ENCODE measurements at places on chromosomes 11 and 22.

DNA sequence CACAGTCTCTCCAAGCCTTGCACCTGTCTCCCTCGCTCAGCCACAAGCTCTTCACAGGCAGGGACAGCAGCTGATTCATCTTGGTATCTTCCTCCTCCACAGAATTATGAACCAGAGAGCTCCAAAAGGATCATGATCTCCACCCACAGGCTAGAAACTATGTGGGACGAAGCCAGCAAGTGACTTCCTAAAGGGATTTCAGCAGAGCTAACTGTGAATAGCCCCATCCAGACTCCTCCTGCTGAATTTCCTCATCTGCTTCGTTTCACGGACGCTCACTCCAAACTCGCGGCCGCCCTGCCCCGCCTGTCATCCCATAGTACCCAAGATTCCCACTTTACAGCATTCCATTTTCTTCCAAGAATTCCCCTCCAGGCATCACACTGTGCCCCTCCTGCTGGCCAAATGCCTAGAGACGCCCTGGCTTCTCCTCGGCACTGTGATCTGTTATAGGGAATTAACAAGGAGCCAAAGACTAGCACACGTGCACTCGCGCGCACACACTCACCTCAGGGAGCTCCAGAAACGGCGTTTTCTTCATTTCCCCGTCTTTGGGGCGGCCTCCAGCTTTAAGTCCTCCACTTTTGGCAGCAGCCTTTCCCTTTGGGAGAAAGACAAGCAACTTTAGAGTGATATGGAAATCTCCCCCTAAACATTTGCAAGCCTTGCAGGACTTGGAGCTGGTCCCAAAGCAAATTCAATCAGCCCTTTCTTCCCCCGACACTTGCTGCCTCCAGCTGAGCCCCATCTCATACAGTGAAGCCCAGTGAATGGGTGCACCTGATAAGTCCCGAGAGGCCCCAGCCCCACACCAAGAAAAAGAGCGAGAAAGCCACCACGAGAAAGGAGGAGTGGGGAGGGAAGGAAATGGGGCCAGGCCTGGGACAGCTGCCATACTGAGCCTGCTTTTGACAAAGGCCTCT lies 35.5 kb downstream of the SPATA19 start:
- DNase-seq = no peak

- peak; percentile 42 for DNase-seq
Observed at GRCh38 chr22:22753526-22754267, 109.3 kb downstream of the GGTLC2 start.

GRCh38 chr22:21623648-21623970 lies 6.2 kb downstream of the YDJC start:
- DNase-seq = no peak

- no peak for DNase-seq
Observed at GRCh38 chr11:111357150-111358037, 21.7 kb downstream of the POU2AF1 start.

DNA sequence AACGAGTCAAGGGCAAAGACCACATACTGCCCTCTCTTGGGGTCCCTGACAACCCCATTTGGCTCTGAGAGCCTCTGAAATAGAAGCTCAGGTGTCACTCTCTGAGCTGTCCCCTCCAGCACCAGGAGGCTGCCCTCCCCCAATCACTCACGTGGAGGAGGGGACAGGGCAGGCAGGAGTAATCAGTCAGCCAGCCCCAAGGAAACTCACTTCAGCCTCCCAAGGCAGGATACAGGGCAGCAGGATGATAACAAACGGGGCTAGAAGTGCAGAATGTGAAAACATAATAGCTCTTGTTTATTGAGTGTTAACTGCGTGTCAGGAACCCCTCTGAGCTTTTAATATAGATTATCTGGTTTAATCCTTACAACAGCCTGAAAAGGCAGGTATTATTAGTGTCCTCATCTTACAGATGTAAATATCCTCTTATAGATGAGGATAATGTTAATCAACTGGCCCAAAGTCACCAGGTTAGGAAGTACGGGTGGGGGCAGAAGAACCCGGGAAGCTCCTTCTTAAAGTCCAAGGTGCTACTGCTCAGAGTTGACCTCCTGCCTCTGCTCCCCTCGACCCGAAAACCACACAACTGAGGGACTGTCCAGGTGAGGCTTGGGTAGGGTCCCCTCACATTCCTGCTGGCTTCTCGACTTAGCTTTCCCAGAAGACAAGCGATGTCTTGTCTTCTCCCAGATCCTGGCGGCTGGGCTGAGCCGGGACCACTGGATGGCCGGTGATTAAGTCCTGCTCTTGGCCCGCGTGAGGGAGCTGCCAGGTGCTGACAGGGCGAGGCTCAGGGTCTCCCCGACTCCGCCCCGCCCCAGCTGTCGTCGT lies 2.7 kb downstream of the CHRM4 start:
- no peak for DNase-seq

GRCh38 chr22:50274311-50274710 lies 4.1 kb upstream of the MAPK11 start:
- DNase-seq = peak; percentile 73

- no peak for DNase-seq
Observed at GRCh38 chr11:37597776-37598175, 999.7 kb upstream of the RAG2 start.

DNA sequence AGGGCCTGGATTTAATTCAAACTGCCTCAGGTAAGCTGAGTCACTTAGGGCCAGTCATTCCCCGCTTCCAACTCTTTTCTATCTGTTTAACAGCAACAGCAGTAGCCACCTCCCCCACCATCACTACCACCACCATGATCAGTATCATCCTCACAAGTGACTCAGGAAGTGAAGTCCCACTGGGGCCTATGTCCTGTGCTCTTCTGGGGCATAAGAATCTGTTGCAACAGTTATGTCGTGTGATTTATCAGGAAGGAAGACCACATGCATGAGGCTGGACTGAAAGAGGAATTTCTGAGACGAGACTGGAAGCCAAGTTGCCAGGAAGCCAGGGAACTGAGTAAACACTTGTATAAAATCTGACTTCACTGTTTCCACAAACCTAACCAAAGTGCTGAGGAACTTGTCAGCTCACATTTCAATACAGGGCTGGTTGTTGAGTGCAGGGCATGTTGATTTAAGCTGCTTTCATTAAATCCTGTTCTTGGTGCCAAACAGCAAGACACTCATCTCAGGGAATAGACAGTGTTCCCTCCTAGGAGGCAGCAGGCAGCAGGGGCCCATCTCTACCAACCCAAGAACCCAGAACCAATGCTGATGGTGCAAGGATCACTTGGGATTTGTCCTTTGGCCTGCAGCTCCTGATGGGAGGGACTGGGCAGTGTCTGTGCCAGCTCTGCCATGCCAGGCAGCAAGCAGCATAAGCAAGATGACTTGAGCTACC lies 226.7 kb upstream of the NARS2 start:
- DNase-seq = peak; percentile 96

DNA sequence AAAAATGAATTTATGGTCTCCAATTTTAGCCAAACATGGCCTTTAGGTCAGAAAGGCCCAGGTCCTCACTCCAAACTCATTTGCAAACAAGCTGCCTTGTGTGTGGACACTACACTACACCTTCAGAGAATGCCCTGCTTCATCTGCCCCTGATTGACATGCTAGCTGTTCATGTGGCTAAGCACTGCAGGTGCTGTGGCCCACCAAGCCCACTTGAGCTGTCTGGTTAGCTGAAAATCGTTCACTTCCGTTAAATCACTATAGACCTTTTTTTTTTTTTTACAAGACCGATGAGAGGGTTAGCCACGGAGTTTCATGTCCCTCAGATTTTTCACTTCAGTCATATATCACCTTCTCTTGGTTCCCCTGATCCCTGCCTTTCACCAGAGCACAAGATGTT lies 39.3 kb downstream of the NF2 start:
- DNase-seq = no peak

GRCh38 chr11:60345489-60345888 lies 18.4 kb downstream of the MS4A6E start:
- peak; percentile 4 for DNase-seq

- peak; percentile 76 for DNase-seq
Observed at GRCh38 chr22:49930596-49931412, 12.4 kb downstream of the CRELD2 start.
